Foreskin melanocyte (primary cell): ENCODE measurements at places on chromosomes 12 and 14.

- DNase-seq = no peak
These were observed 36.2 kb downstream of the FGD6 start for GRCh38 chr12:95181103-95181502.

DNA sequence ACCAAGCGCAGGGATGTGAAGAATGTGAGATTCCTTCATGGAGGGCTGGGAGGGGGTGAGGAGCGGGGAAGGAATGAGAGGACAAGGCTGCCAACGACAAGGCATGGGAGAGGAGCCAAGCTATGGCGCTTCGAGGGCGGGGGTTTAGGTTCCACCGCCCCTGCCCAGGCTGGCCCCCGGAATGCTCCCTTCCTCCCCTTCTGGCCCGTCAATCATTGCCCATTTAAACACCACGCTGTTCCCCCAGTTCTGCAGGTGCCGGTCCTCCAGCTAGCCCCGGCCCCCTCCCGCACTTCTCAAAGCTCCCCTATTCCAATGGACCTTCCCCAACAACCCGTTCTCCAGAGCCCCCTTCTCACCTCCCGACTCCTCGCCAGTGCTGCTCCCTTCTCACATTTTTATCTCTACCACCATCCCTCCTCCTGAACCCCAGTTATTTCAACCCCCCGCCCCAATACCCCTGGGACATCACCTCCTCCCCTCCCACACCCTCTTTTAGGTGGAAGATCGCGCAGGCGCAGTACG is 428 bp downstream of the RNF41 start:
- DNase-seq = peak; percentile 47

DNA sequence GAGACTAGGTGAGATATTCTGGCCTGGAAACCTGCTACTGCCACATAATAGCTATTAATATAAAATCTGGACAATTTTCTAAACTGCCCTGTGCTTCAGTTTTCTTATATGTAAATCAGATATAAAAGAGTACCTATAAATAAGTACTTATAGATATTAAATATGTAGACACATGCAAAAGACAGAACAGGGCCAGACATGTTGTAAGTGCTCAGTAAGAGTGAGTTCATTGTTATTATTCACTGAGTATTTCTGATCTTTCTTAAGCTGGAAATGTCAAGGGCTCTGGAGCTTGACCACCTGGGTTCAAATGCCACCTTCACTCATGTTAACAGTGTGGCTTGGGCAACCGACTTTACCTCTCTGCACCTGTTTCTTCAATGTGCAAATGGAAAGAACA is 179.8 kb downstream of the GALC start:
- DNase-seq = no peak

DNA sequence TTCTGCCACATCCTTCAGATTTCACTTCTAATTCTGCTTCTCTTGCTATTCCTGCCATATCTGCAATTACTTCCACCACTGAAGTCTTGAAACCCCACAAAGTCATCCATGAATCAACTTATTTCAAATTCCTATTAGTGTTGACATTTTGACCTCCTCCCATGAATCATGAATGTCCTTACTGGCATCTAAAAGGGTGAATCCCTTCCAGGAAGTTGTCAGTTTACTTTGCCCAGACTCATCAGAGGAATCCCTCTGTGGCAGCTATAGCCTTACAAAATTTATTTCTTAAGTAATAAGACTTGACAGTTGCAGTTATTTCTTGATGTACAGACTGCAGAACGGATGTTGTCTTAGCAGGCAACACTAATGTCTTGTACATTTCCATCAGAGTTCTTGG is 162.9 kb downstream of the PCNX1 start:
- DNase-seq = no peak

DNA sequence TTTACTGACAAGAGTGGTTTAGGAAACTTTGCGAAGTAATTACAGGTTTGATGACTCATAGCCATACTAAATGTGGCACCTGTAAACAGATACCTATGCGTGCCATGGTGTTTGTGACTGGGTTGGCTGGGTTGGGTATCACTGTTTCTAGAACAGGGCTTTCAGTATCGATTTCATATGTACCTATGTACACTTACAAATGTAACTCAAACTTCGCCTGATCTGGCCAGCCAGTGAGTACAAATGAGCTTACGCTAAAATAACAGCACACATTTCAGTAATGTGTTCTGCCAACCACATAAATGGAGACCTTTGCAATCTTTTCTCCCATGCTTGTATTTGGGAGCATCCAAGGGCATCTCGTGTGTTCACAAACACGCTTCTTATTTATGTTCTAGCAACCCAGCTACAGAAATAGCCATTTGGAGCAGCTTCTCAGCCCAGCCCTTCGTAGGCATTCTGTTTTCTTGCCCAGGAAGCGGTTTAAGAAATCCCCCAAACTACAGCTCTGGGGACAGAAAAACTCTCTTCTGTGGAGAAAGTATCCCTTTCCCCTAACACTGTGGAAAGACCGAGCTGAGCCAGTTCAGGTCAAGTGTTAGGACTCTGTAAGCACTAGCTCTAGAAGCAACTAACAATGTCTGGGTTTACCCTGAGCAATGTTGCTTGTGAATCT is 42.3 kb upstream of the MDM1 start:
- DNase-seq = no peak

DNA sequence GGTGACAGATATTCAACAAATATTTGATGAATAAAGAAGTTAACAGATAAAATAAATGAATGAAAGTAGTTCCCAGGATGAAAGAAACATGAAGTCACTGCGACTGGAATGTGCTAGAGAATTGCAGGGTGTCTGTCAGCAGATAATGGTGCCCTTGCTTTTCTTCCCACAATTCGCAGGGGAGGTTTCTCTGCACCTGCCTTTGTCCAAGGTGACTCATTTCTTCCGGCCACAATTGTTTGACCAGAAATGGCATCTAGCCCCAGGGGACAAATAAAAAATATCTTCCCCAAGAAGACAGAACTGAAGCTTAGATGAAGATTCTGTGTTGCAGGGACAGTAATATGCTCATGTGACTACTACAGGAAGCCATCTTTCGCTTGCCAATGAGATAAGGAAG is 316.1 kb upstream of the TBX3 start:
- DNase-seq = no peak

- no peak for DNase-seq
These were observed 117.7 kb downstream of the GLT1D1 start for GRCh38 chr12:128970941-128971340.

DNA sequence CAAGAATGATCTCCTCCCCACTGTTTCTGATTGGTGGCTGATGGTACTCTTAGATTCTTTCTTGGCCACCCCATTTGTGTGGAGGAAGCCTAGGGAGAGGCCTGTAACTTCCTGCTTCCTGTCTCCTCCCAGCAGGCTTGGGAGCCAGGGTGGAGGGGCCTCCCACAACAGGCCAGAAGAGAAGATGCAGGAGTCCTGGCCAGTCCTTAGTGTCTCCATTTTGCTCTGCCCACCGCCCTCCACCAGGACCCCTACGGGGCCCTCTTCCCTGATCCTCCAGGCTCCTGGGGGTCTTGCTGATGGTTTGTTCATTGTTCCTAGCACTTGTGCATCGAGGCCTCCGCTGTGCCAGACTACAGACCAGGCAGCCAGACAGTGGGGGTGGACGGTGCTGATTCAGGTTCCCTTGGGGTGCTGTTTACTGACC is 6.8 kb downstream of the TSPAN9 start:
- no peak for DNase-seq

DNA sequence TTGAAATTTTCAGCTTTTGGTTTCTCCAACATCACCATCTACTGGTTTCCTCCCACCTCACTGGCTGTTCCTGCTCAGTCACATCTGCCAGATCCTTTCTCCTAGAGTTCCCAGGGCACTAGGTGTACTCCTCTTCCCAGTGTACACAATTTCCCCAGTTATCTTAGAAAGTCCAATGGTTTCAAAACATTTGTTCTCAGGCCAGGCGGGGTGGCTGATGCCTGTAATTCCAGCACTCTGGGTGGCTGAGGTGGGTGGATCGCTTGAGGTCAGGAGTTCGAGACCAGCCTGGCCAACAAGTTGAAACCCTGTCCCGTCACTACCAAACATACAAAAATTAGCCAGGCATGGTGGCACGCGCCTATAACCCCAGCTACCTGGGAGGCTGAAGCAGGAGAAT is 60.7 kb downstream of the SPPL3 start:
- DNase-seq = no peak

- DNase-seq = peak; percentile 1
These were observed 834.7 kb downstream of the GALC start for GRCh38 chr14:87158283-87158682.
